Body of pancreas (tissue), 4 donors: ENCODE measurements at places on chromosomes 4 and X. TPM values are rescaled to one million over a fixed set of nuclear protein-coding genes. Genes with fewer than 3 reads are reported as not detected.

CFAP299 gene
- total RNA-seq, result not detected

- DNase-seq, result no peak
These were observed 80.4 kb downstream of the DCUN1D4 start for GRCh38 chr4:51923343-51923742.

GRCh38 chr4:60327651-60328050 lies 872.5 kb upstream of the ADGRL3 start:
- no peak for DNase-seq

DNA sequence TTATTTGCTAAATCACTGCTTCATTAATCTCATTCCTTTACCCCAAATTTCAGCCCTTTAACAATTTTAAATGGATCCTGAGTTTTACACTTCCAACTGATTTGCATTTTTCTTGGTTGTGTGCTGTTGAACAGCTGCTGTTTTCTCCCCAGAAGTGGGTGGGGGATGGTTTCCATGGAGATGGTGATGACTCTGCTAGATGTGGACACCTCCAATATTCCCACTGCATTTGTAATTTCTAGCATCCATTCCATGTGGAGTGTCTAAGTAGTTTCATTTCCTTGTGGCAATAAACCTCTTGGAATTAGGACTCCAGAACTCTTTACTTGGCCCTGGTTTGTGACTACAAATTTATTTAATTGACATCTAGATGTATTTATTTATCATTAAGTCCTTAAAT lies 330.4 kb downstream of the GBA3 start:
- DNase-seq, result no peak

GRCh38 chr4:85642356-85643100 lies 167.6 kb downstream of the ARHGAP24 start:
- DNase-seq, result no peak

- no peak for DNase-seq
These were observed 61.5 kb downstream of the PDK3 start for GRCh38 chrX:24526616-24527015.

AMTN gene
- not detected for total RNA-seq

- DNase-seq, result no peak
These were observed 300.0 kb upstream of the PUDP start for GRCh38 chrX:7447801-7448499.

MXRA5 gene
- total RNA-seq, result 3.3 TPM

AMMECR1 gene
- 6.5 TPM for total RNA-seq

DNA sequence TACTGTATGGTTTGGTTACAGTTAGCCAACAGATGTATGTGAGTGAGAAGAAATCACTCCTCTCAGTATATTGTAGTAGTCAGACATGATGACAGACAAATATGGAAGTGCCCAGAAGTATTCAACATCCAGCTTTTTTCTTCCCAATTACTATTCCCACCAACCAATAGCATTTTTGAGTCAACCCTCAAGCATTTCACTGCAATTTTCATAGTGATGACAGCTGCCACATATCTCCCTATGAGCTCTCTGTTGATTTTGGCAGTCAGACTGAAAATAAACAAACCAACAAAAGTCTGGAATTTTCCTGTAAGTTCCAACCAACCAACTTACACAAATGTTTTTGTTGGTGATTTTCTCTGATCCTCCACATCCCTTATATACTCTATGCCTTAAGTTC lies 8.2 kb upstream of the TRAM1L1 start:
- no peak for DNase-seq

MBTPS2 gene
- 4.3 TPM for total RNA-seq

- no peak for DNase-seq
These were observed 240.7 kb downstream of the C4orf33 start for GRCh38 chr4:129336457-129337227.

PHEX gene
- not detected for total RNA-seq

ODAM gene
- not detected for total RNA-seq

GRCh38 chr4:83113429-83113786 lies 1.1 kb downstream of the PLAC8 start:
- no peak for DNase-seq

DNA sequence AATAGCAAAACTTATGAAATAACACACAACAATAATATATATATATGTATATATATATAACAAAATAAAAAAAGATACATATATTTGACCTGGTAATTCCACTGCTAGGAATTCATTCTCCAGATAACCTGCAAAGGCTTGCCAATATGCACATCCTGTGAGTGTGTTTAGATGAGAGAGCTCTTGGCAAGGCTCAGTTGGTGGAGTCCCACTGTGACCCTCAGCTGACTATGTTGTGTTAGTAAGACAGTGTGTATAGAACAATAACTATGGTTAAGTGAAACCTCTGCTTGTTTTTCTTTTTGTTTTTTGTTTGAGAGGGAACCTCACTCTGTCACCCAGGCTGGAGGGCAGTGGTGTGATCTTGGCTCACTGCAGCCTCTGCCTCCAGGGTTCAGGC lies 39.5 kb upstream of the RBMX start:
- no peak for DNase-seq

DNA sequence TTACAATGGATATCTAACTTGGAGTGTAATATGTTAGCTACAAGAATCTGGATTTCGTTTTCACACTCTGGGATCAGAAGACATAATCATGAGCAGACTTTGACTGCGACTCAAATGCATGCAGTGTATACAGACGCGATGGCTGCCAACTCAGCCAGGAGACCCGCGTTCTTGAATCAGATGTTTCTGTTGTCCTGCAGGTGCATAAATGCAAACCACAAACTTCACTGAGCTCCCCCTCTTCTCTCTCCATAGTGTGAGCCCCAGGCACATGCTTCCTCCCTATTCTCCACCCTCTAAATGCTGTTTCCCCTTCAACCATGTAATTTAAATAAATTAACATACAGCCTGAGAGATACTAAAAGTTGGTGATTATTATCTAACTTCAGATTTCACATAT lies 347.9 kb downstream of the DCHS2 start:
- no peak for DNase-seq

EMD gene
- 28.3 TPM for total RNA-seq

GRCh38 chrX:129642641-129643040 lies 12.1 kb downstream of the APLN start:
- DNase-seq, result no peak

GRCh38 chr4:147518846-147519767 lies 38.2 kb downstream of the EDNRA start:
- DNase-seq, result peak; percentile 77

CYBB gene
- total RNA-seq, result 3.6 TPM

- DNase-seq, result no peak
These were observed 53.7 kb upstream of the BCOR start for GRCh38 chrX:40151211-40152172.

BEX3 gene
- 71.9 TPM for total RNA-seq

PROM1 gene
- total RNA-seq, result 23.7 TPM

INTU gene
- 7.6 TPM for total RNA-seq

DNA sequence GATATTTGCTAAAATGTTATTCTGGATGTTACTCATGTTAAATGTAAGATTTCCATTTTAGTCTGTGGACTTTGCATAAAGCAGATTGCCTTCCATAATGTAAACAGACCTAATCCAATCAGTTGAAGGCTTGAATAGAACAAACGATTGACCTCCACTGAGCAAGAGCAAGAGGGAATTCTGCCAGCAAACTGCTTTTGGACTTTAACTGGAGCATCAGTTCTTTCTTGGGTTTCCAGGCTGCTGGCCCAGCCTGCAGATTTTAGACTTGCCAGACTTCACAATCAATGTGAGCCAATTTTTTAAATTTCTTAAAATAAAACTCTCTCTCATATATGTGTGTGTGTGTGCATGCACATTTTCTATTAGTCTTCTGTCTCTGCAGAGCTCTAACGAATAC lies 1248.8 kb downstream of the ADGRL3 start:
- DNase-seq, result no peak

- no peak for DNase-seq
These were observed 39.9 kb downstream of the CCNG2 start for GRCh38 chr4:77196866-77197265.
